ENCODE measurements at places on chromosomes 6 and 20. TPM values are rescaled to one million over a fixed set of nuclear protein-coding genes. Genes with fewer than 3 reads are reported as not detected.

DNA sequence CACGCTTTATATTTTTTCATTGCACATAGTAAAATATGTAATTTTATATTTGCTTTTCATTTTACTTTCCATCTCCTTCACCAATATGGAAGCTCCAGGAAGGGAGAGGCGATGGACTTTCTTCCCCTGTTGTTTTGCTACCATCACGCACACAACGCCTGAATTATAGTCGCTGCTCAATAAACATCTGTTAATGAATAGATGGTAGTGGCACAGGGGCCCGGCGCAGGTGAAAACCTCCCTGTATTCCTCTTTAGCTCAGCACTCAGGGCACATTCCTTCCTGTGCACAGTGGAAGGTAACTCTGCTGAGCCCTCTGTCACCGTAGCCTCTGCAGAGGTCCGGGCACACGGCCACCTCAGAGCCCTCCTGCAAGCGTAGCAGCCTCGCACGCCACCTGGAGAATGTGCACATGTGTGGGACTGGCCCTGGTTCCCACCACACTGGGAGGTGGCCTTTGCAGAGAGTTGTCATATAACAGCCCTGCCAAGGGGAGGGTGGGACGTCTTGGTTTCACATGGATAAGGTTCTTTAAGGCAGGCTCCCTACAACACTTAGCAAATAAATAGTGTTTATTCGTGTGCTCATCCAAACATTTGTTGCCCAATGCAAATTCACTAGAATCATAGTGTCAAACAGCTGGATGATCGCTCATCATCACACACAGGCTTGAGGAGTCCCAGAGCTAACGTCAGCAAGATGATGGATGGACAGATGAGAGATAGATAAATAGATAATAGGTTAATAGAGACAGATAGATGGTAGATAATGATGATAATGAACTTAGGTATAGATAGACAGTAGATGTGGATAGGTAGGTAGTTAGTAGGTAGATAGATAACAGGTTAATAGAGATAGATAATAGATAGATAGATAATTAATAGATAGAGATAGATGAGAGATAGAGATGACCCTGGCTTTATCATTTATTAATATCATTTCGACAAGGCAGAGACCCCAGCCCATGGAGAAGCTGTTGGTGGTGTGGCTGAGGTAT, 32.3 kb upstream of the AFDN start:
- H3K4me1 ChIP-seq, result no peaks in the 10 kb centered on the region
- H3K4me3 ChIP-seq, result no peak overlapping the region
- no peak for DNase-seq

GRCh38 chr6:40148882-40149573, 214.8 kb upstream of the MOCS1 start:
- no peak for DNase-seq
- H3K27ac ChIP-seq, result no peak overlapping the region
- no peaks in the 10 kb centered on the region for H3K36me3 ChIP-seq
- H3K27me3 ChIP-seq, result no peaks in the 10 kb centered on the region

DNA sequence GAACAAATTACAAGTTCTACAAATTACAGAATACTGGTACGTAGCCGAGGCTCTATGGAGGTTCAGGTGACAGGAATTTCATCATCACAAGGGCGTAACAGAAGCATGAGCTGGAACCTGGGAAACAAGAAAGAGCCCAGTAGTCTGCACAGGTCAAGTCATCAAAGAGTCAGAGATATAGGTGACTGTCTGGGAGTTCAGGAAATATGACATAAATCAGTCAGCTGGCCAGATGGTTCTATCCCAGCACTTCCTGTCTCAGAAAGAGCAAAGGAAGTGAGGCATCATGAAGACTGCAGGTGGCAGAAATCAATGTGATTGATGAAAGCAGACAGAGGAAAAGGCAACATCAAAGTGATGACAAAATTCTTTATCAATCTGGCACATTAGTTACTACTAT, 23.3 kb downstream of the MYCT1 start:
- no peak overlapping the region for H3K4me3 ChIP-seq
- no peak for DNase-seq
- no peaks in the 10 kb centered on the region for H3K36me3 ChIP-seq
- H3K27ac ChIP-seq, result no peak overlapping the region
- no peaks in the 10 kb centered on the region for H3K4me1 ChIP-seq
- no peaks in the 10 kb centered on the region for H3K27me3 ChIP-seq

DNA sequence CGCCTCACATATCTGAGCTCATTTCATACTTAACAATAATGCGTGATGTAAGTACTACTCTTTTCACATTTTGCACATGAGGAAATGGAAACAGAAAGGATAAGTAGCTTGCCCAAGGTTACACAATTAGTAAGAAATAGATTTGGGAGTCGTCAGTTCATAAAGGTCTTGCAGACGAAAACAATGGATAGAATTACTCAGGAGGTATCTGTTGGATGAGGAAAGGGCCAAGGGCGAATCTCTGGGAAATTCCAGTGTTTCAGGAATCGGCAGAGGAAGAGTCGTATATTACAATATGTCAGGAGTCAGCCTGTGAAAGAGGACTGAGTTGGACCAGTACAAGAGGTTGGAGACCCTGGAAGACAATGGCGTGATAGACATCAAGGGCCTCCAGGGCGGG, 12.8 kb upstream of the EDN1 start:
- no peak for DNase-seq
- H3K4me1 ChIP-seq, result no peaks in the 10 kb centered on the region
- H3K27me3 ChIP-seq, result no peaks in the 10 kb centered on the region
- no peak overlapping the region for H3K27ac ChIP-seq

The HSPA12B gene
- total RNA-seq, result 6.5 TPM

The LMBRD1 gene
- total RNA-seq, result 77.1 TPM

Measured in ovary (tissue), 10 donors.